ENCODE measurements at places on chromosomes 7 and 10.
A peak's percentile ranks its signal among the peaks of the same experiment; 100 is the strongest.

- no peak for DNase-seq
These were observed 334.8 kb upstream of the GALNT17 start for GRCh38 chr7:70797109-70797514.

GRCh38 chr10:129562487-129562886 is 95.4 kb downstream of the MGMT start:
- DNase-seq = no peak

DNA sequence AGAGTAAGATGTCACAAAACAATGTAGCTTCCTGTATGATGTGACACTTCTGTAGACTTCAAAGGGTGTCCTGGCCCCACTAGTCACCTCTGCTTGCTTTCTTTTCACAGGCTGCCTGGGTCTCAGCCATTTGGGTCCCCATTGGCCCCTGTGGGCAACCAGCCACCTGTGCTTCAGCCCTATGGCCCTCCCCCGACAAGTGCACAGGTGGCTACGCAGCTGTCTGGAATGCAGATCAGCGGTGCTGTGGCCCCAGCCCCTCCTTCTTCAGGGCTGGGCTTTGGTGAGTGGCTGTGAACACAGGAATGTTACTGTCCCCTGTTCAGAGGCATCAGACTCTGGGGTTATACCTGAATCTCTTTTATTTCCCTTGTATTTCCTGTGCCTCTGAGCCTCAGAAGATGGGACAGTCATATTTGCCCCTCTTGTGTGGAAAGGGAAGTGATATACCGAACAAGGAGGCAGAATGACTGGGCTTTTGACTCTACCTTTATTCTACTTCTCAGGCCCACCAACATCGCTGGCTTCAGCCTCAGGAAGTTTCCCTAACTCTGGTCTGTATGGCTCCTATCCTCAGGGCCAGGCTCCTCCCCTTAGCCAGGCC is 15.4 kb downstream of the SEC24C start:
- peak; percentile 47 for DNase-seq

- DNase-seq = peak; percentile 81
These were observed 49.3 kb upstream of the NCAPG2 start for GRCh38 chr7:158753900-158754299.

DNA sequence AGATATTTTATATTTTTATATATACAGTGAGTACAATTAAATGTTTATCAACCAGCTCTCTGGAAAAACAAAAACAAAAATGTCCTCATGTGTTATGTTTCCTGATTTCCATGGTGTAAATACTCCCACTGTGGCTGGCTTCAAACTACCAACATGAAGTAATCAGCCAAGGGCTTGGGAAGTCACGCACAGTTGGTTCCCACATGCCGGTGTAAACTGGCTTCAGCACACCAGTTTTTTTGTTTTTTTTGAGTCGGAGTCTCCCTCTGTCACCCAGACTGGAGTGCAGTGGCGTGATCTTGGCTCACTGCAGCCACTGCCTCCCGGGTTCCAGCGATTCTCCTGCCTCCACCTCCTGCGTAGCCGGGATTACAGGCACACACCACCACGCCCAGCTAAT is 11.8 kb downstream of the OSBPL3 start:
- no peak for DNase-seq

- no peak for DNase-seq
These were observed 66.5 kb downstream of the SCRN1 start for GRCh38 chr7:29922921-29923700.

DNA sequence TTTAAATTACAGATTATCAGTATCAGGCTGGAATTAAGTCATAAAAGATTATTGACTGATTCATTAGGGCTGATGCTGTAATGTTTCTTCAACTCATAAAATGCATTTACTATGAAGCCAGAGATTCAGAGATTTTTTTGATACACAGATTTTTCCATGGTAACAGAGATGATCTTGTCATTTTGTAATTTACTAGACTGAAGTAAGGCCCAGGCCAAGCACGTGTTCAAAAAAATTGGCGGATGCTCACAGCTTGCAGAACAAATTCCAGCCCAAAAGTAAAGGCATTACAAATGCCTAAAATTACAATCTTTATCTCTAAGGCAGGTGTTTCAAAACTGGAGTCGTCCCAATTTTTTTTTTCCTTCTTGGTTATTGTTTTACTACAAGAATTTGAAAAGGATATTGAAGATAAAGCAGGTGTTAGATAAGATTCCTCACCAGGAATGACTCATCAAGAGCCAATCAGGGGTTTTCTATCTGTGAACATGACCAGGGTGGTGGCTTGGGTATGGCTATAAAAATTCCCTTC is 78.4 kb upstream of the MEOX2 start:
- DNase-seq = no peak

DNA sequence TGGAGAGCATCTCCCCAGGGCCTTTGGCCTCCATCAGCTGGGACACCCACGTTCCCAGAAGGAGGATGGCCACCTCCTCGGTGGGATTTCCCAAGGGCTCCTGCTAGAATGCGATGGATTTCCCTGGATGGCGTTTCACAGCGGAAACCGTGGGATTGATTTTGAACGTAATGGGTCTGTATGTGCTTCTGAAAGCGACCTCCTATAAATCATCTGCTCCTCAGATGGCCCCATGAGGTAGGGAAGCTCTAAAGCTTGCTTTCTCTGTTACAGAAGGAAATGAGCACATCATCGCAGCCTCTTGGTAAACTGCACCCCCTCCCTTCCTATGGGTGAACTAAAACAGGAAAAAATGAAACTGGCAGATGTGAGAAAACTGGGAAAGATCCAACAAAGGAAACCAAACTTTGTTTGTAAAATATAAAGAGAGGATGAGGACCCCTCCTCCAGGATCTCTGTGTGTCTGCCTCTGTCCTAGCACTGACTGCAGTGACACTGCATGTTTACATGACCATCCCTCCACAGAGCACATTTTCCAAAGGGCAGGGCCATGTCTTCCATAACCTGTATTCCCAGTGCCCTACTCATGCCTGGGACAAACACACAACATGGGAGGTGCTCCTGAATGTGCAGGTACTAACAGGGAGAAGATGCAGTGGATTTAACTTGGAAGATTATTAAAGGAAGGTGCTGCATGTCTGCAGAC is 57.6 kb downstream of the LYZL1 start:
- DNase-seq = no peak

- DNase-seq = peak; percentile 74
These were observed 18.7 kb upstream of the ZNF488 start for GRCh38 chr10:47402641-47403301.

GRCh38 chr7:132424821-132425724 is 151.2 kb downstream of the PLXNA4 start:
- DNase-seq = no peak

GRCh38 chr7:75879771-75880184 is 944 bp downstream of the RHBDD2 start:
- DNase-seq = no peak

- DNase-seq = peak; percentile 81
These were observed 166.2 kb downstream of the CPEB3 start for GRCh38 chr10:92124616-92125143.

DNA sequence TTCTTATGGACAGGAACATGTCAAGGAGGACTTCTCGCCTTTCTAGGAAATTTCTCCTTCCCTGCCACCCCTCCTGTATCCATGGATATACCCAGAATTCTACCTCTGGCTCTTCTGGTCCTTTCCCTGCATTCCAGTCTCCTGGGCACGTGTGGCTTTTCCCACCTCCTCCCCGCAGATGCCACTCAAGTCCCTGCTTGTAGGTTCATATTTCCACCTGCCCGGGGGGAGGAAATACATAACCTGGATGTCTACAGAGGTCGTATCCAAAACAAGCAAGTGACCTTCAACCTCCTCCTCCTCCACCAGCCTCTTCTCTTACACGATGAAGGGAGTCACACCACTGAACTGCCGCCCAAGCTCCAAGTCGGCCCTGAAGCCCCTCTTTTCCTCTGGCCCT is 20.7 kb downstream of the FGFR2 start:
- peak; percentile 60 for DNase-seq

DNA sequence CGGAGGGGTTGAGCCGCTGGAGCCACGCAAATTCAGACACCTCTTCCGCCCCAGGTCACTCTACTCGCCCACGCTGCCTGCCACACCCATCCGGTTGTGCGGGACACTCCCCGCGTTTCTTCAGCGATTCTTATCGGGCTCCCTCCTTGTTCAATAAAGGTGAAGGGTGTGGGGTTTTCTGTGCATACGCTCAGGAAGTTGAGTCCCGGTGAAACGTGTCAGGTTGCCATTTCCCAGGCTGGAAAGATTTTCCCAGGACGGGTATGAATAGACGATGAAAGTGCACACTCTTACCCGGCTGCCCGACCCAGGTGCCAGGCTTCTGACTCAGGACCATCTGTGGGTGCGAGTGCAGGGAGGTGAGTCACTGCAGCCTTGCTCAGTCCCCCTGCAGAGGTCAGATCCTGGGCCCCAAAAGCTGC is 22.0 kb downstream of the KLF6 start:
- peak; percentile 99 for DNase-seq

DNA sequence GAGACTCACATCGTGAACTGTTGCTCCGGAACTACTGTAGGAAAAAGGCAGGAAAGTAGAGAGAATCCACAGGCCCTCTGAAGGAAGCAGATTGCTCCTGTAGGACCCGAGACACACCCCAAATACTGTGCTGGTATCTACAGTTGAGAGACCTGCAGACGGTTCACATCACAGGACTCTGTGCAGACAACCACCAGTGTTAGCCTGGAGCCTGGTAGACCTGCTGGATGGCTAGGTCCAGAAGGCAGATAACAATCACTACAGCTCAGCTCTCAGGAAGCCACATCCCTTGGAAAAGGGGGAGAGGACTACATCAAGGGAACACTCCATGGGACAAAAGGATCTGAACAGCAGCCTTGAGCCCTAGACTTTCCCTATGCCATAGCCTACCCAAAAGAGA is 311.8 kb upstream of the PRKCQ start:
- DNase-seq = no peak

DNA sequence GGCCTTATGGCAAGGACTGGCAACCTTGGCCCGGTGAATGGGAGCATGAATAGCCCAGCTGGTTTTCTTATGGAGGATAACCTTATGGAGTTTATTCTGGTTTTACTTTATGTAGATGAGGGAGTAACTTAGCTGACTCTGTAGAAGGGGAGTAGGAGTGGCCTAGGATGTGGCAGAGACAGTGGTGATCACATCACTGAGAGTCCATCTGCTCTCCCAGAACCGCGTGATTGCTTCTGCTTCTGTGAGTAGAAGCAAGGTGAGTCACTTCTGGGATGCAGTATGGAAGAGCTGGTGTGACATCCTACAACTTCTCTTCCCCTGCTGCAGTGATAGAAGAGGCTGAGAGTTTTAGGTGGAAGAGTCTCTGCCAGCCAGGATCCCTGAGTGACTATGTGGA is 129.2 kb downstream of the RPS24 start:
- peak; percentile 34 for DNase-seq

- DNase-seq = peak; percentile 72
These were observed 387.5 kb downstream of the CCSER2 start for GRCh38 chr10:84715911-84716310.

DNA sequence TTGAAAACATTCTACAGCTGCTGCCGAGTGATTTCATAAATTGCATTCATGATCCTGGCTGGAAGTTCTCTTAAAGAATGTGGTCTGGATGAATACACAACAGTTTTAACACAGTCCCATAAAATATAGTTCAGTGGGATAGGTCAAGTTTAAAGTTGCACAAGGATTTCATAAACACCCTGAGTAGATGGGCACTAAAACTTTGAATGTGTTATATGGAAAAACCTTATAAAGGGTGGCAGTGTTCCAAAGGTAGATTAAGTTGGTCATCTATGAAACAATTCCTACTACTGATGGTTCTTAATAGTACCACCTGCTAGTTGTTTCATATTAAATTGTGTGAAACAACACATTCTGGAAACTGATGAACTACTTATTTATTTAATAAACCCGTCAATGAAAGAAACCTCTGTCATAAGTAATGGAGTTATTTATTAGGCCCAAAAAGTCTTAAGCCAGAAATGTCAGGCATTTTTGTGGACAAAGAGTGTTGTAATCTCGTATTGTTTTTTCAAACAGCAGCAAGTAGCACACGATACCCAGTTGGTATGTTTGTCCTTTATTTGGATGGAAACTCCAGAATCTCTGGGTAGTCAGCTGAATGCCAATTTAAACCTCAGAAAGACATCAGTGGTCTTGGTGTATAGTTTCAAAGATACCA is 14.3 kb upstream of the RPA3 start:
- no peak for DNase-seq

GRCh38 chr7:122902751-122903495 is 16.7 kb upstream of the CADPS2 start:
- DNase-seq = no peak

DNA sequence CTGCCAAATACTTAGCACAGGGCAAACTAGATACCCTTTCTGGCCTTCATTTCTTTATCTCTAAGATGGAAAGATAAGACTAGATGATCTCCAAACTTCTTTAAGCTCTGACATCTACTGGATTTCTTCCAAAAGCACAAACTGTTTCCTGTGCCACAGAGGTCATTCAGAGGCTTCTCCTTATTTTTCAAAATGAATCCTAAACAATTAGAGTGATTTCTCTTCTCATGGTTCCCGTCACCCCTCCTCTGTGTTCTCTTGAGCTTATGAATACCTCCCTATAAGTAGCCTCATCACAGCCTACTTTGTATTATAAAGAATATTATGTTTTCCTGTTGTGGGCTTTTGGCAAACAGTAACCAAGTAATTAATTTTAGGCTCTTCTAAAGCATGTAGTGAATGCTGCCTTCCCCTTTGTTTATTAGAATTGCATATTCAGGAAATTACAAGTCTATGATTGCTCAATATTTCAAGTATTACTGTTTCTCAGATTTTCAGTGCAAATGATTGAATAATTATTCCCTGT is 179.5 kb downstream of the REEP3 start:
- peak; percentile 54 for DNase-seq

DNA sequence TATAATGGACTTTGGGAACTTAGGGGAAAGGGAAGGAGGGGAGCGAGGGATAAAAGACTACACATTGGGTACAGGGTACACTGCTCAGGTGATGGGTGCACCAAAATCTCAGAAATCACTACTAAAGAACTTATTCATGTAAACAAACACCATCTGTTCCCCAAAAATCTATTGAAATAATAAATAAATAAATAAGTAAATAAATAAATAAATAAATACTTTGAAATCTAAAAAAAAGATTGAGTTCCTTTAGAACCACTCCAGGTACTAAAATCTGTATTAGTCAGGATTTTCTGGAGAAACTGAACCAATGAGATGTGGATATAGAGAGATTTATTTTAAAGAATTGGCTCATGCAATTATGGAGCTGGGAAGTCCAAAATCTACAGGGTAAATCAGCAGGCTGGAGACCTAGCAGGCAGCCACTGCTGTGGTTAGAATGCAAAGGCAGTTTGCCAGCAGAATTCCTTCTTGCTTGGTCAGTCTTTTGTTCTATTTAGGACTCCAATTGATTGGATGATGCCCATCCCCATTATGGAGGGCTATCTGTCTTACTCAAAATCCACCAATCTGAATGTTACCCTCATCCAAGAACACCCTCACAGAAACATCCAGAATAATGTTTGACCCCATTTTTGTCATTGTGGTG is 8.9 kb downstream of the IGFBP1 start:
- peak; percentile 31 for DNase-seq

GRCh38 chr10:21969326-21970287 is 33.9 kb downstream of the DNAJC1 start:
- DNase-seq = peak; percentile 65
